ENCODE measurements at places on chromosomes 7 and 10.

DNA sequence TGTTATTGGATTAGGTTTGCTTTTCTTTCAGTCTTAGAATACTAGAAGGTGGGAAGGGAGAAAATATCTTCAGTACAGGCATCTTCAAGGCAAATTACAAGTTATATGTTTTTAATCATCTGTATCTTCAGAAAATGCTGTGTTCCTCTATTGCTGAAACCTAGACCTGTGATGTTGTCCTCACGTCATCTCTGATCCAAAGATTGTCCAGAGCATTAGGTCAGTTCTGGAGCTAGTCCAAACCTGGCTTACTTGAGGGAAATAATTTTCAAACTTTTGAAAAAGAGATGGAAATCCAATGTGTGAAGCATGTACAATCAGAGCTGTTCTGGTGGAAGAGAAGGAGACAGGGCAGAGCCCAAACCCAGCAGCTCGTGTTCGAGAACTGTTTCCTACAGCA is 217.3 kb downstream of the ZEB1 start:
- no peak for DNase-seq

DNA sequence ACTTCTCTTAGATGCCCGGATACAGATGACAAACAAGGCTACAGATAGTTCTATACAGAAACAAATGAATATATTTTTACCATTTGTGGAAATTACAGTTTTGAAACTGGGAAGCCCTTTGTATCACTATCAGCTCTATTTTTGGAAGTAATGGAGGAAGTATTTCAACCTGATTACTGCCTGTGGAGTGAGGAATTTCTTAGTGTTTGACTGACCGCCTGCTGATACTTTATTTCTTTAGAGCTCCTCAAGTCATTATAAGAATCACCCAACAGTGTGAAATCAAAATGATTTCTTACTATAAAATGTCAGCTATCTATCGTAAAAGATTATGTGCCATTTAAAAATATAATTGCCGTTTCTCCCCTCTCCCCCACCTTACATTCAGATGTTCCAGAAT is 290.9 kb downstream of the SDK1 start:
- no peak for DNase-seq

DNA sequence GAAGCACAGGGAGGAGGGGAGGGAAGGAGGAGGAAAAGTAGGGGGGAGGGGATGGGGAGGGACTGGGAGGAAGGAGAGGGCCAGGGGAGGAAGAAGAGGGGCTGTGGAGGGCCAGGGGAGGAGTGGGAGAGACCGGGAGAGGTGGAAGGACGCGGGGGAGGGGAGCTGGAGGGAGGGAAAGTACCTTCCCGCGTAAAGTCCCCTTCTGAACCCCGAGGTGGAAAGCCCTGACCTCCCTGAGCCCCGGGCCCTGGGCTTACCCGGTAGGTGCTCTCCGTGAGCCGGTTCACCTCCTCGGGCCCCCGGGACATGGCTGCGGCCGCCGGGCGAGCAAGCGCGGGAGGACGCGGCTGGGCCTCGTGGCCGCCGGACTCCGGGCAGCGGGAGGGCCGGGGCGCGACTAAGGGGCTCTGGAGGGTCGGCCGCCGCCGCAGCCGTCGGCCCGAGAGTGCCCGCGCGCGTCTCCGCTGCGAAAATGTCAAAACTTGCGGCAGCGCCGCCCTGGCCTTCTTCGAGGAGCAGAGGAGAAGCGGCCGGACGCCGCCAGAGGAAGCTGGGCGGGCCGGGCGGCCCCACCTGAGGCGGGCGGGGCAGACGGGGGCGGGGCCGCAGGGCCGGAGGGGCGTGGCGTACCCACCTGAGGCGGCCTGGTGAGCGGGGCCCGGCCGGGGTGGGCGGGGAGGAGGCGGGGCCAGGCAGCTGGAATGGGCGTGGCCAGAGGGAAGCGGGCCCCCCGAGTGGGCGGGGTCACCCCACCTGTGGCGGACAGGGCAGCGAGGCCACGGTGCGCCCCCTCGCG is at the start of gene BAIAP2L1:
Gene BAIAP2L1 (minus strand): TSS at position 549 of the 799 bp plus-strand sequence. CDS start 238 bp downstream, at position 311.
- DNase-seq: peak; percentile 72

GRCh38 chr10:103463499-103463898 is 4.8 kb upstream of the CALHM1 start:
- no peak for DNase-seq

DNA sequence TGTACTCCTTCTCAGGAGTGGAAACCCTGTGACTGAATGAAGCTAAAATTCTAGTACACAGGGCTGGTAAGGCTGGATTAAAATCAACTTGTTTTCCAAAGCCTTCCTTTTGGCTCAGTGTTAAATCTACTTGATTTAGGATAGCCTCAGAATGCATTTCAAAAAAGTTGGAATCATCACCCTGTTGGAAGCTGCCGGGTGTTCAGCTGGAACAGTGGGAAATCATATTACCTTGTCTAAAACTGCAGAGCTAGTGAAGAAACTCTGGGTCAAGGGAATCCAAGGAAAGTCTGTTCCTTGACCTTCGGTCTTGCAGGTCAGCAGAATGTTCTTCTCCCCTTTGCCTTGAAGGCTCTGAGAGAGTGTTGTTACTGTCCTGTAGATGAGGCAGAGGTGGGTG is 252.1 kb upstream of the INHBA start:
- no peak for DNase-seq

DNA sequence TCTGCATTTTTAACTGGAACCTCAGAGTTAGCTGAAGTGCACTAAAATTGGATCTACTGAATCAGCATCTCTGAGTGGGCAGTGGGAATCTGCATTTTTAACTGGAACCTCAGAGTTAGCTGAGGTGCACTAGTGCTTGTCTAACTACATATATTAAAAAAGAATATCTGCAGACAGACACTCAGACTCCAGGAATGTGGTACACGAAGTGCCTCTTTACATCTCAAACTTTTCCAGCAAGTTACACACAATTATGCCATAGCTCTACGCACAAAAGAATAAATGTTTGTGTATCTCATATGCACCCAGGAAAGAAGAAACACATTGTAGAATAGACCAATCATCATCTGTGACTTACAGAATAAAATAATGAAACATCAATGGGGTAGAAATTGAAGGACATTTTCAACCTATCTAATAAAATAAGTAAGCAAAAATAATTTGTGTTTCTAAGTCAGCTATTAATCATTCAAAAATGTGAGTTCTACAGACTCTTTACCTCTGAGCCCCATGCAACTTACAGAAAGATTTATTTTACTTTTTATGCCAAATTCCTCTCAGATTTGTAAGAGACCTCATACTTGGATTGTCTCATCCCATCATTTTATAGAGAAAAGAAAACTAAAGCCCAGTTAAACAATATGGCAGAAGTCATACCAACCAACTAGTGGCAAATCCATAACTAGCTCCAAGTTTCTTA is 28.3 kb downstream of the PPP1R3A start:
- no peak for DNase-seq

- DNase-seq: no peak
These were observed at the start of gene SHTN1 for GRCh38 chr10:117005026-117005526. SHTN1 (minus strand) TSS chr10:117005187; CDS start chr10:117005079, 108 bp downstream.

DNA sequence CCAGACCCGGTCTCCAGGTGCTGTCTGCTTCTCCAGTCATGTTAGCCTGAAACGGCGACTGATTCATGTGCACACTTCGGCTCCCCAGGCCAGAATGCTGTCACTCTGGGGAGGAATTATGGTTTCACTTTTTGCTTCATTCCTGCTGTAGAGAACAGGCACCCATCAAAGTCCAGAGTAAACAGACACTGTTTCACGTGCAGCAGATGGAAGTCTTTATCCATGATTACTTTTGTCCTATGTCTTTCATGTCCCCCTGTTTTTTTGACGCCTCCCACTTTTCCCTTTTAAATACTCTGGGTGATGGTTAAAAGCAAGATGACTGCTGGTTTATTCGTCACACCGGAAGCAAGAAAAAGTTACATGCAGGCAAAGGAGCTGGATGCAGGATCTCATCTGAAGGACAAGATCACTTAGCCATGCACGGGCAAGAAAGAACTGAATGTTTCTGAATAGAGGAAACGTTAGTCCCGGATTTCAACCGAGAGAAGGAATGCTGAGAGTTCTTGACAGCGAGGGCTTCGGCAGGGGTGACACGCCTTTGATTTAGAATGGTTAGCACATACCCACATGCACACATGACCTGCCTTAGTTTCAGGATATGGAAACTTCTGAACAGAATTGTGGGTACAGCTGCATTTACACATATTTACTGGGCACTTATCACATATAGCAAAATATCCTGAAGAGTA is 250.0 kb upstream of the KLF6 start:
- no peak for DNase-seq

DNA sequence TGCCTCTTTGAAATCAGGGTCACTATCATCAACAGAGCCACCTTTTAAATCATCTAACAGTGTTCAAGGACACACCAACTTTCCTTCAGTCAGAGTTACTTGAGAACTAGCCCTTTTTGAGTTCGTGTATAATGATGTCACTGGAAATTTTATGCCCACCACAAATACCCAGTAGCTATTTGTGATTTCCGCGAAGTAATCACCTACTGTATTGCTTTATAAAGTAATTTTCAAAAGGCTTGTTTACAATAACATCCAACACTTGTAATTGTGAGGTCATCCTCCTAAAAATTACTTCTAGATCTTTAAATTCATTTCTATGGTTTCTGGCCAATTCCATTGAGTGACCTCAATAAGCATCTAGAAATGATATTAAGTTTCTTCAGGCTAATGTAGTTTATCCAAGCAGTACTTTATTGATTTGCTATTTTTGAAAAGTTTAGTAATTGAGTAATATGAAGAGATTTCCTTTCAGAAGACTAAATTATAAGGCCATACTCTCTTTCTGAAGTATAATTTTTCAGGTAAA is 12.8 kb downstream of the TRDMT1 start:
- no peak for DNase-seq

GRCh38 chr10:131829156-131829930 is 71.5 kb upstream of the PPP2R2D start:
- no peak for DNase-seq

DNA sequence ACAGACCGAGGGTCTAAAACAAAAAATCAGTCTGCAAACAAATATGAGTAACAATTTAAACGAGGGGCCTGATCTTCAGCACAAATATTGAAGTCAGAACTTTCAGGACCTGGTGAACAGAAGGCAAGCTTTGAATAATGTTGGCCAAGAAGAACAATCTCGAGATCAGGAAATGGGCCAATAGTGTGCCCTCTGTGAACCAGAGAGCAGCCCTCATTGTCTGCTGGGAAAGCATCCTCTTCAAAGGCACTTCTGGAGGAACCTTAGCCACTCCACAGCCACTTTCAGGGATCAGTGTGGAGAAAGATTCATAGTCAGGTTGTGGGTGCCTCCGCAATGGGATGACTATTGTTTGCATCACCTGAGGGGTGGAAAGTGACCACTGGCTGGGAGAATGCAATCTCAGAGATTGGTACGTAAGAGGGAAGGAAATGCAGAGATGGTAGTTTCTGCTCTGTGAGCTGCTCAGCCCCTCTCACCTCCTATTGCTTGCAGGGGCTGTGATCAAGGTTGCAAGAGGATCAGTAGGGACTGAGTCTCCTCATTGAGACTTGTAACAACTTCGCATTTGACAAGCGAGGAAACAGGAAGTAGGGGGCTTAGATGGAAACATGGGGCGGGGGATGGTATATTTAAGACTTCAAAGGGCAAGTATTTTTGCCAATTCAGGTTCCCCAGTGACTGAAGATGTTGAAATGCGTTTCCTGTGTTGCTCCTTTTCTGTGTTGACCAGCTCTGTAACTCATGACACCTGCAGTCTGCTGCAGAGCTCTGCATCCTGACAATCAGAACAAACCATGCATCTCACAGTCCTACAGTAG is 28.4 kb upstream of the IFRD1 start:
- no peak for DNase-seq

DNA sequence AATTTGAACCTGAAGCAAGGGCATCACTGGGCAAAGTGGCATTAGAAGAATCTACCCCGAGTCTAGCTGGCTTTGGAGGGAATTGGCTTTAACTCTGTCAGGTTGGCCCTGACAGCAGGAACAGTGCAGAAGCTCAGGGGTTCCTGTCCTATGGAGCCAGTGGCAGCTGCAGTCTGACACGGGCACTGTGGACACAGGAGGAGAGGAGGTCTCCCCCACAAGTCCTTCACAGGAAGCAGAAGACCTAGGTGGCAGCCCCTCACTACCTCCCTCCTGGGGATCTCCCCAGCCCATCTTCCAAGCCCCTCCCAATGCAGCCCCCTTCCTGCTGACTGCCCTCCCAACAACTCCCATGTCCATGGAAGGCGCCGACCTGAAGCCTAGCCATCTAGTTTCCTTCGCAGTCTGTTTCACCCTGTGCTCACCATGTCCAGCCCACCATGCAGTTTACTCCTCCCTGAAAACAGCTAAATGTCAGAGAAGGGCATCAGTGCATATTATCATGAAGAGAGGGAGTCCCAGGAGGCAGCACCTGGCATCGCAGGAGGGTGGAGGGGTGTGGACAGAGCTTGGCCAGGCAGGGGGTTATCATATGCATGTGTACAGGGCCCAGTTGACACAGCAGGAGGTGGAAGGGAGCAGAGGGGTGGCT is 17.9 kb upstream of the GDF10 start:
- DNase-seq: no peak

- DNase-seq: no peak
These were observed 34.6 kb downstream of the UBN2 start for GRCh38 chr7:139265673-139266072.

Measured in activated T-helper 1 cell treated with Interleukin-2 at 50 U/mL for 16 hours (primary cell).